ENCODE measurements at places on chromosomes 13 and 19.

DNA sequence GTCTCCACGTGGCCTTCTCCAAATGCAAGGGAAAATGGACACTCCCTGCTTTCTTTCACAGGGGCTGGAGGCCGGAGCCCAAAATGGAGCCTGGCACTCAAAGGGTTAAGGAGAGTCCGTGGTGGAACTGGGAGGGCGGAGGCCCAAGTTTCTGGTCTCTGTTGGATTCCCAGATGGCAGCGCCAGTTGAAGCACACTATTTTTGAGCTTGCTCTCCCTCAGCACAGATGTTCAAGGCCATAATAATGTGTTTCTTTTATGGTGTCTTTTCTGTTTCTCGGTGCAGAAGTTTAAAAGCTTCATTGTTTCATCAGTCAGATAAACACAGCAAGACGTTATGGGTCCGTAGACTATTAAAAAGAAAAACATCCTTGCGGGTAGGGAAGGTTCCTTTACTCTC lies 67.6 kb downstream of the TNFRSF19 start:
- no peak for DNase-seq

GRCh38 chr19:5873617-5874199 lies 3.4 kb upstream of the FUT5 start:
- DNase-seq, result no peak

- no peak for DNase-seq
These were observed 152.2 kb downstream of the DCT start for GRCh38 chr13:94327318-94327717.

DNA sequence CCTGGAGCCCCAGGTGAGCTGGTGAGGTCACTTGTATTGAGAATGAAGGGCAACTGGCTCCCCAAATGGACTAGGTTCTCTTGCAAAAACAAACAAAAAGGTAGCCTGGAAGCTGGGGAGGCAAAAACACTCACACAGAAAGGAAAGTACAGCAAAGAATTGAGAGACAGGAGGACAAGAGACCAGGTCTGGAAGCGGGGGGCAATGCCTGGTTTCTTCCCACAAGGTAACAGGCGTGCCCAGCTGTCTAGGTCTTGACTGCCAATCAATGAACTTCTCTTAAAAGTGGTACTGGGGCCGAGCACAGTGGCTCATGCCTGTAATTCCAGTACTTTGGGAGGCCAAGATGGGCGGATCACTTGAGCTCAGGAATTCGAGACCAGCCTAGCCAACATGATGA lies 356.4 kb upstream of the TSHZ3 start:
- DNase-seq, result no peak

- no peak for DNase-seq
These were observed 322.4 kb downstream of the OLFM4 start for GRCh38 chr13:53351021-53351420.

- no peak for DNase-seq
These were observed 17.6 kb upstream of the GSX1 start for GRCh38 chr13:27774651-27775050.

DNA sequence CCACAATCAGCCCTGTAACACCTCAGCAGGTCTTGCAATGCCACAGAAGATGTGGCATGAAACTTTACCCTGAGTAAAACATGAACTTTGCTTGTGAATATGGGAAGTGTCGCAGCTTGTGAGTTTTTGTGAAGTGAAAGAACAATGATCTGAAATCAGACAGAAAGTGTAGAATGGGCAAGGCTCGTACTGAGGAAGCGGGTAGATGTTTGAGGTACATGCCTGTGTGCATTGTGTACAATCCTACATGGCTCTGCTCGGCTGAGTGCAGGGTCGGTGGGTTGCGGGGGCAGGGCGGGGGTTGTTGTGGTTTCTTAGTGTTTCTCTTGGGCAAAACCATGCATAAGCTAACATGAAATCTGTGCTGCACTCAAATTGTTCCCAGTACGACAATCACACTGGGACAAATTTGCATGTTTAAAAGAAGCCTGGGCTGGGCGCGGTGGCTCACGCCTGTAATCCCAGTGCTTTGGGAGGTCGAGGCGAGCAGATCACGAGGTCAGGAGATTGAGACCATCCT lies 1.1 kb downstream of the NLRP13 start:
- no peak for DNase-seq

- no peak for DNase-seq
These were observed 56.1 kb upstream of the UBL3 start for GRCh38 chr13:29906432-29907011.

DNA sequence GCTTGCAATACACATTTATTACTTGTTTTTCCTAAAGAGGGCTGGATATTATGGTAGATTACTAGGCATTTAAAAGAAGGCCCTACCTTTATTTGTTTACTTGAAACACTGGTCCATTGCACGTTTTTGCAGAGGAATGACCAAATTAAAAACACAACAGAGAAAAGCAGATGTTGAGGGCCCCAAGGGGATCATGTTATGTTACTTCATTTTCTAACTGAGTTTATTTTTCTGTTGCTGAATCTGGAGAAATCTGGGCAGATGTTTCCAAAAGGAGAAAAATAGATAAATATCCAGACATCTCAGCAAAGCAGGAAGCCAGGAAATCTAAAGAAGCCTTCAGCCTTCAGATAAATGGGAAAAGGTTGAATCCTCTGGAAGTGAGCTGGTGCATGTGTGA lies 353.0 kb downstream of the NDFIP2 start:
- no peak for DNase-seq

DNA sequence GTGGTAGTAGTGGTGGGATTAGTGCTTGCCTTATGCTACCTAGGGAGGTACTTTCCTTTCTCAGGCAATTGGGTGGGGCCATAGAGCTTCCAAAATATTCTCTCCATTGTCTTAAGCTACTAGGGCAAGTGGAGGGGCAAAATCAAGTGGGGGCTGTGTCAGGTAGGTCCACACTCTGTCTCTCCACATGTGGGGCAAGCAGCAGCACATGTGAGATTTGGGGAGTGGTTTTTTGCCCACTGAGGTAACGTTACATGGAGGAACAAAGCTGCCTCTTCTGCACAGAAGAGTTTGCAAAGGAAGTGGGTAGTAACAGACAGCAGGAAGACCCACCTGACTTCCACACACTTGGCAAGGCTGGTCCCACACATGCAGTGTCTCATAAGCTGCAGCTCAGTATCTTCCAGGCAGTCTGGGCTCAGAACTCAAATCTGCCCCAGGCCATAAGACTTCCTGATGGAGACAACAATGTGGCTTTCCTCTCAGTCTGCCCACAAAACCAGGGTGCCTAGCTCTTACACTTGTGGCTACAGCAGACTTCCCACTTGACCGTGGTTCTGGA lies 1581.5 kb upstream of the PCDH20 start:
- no peak for DNase-seq

DNA sequence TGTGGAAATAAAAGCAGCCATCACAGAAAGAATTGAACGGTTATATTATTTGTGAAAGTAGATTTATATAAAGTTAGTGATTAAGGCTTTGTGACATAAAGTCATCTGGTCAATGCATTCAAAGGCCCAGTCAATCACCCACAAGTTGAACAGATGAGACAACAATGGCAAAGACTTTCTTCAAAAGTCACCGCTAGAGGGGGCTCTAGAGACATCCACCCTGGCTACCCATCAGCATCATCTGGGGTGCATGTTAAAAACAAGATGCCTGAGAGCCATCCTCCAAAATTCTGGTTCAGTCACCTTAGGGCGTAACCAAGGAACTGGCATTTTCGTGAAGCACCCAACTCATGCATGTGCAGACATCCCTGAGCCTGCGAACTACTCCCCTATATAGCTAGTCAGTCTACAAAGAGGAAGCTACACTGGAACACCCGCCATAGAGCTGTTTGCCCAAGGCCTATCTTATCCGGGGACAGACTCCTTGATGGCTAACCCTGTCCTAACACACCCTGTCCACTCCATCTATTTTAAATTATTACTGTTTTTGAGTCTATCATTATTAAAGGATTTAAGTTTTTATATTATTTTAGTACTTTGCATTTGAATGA lies 970.5 kb downstream of the UQCRFS1 start:
- DNase-seq, result peak; percentile 5

GRCh38 chr13:83839146-83839545 lies 43.1 kb downstream of the SLITRK1 start:
- no peak for DNase-seq

GRCh38 chr19:2122982-2123381 lies 26.3 kb downstream of the IZUMO4 start:
- no peak for DNase-seq

- no peak for DNase-seq
These were observed 713.0 kb upstream of the PCDH9 start for GRCh38 chr13:67943116-67943515.

- no peak for DNase-seq
These were observed 8.8 kb upstream of the GPC6 start for GRCh38 chr13:93217721-93218261.

Data from small intestine (tissue), 16 donors.